ENCODE measurements at places on chromosomes 5 and 9. TPM values are rescaled to one million over a fixed set of nuclear protein-coding genes. Genes with fewer than 3 reads are reported as not detected.

PAPPA gene
- total RNA-seq = 2.1 TPM

- H3K27me3 ChIP-seq = no peaks in the 10 kb centered on the region
- H3K4me3 ChIP-seq = no peak overlapping the region
- H3K36me3 ChIP-seq = no peaks in the 10 kb centered on the region
These were observed 199.5 kb upstream of the TAS2R1 start for GRCh38 chr5:9829621-9830020.

- no peak for DNase-seq
- H3K27ac ChIP-seq = no peak overlapping the region
- no peak overlapping the region for H3K4me3 ChIP-seq
These were observed 13.0 kb downstream of the CDKN2AIPNL start for GRCh38 chr5:134398609-134399155.

NR5A1 gene
- not detected for total RNA-seq

ADRA1B gene
- total RNA-seq = 0.72 TPM

GRCh38 chr5:61319388-61320146 is 12.5 kb upstream of the ZSWIM6 start:
- no peak overlapping the region for H3K4me3 ChIP-seq
- DNase-seq = no peak
- H3K27ac ChIP-seq = no peak overlapping the region
- H3K4me1 ChIP-seq = no peaks in the 10 kb centered on the region
- H3K36me3 ChIP-seq = no peaks in the 10 kb centered on the region

Data from gastrocnemius medialis (tissue), 4 donors.